CD14-positive monocyte (primary cell): ENCODE measurements at places on chromosomes 3 and 15.
A peak's percentile ranks its signal among the peaks of the same experiment; 100 is the strongest.

DNA sequence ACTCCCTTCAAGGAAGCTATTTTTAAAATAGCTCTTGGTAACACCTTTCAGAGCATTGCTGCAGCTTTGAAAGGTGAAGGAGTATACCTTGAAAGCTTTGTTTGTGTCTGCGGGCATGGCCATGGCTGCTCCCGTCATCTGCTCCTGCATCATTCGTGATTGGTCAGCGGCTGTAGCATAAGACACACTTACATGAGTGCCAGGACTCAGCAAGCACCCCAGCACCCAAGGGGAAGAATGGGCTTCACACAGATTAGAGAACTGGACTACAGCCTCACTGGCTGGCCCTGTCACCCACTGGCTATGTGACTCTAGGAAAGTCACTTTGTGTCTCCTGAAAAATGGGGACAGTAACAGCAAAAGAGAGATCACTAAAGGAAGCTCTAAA, 17.0 kb downstream of the EMC3 start:
- DNase-seq, result no peak

DNA sequence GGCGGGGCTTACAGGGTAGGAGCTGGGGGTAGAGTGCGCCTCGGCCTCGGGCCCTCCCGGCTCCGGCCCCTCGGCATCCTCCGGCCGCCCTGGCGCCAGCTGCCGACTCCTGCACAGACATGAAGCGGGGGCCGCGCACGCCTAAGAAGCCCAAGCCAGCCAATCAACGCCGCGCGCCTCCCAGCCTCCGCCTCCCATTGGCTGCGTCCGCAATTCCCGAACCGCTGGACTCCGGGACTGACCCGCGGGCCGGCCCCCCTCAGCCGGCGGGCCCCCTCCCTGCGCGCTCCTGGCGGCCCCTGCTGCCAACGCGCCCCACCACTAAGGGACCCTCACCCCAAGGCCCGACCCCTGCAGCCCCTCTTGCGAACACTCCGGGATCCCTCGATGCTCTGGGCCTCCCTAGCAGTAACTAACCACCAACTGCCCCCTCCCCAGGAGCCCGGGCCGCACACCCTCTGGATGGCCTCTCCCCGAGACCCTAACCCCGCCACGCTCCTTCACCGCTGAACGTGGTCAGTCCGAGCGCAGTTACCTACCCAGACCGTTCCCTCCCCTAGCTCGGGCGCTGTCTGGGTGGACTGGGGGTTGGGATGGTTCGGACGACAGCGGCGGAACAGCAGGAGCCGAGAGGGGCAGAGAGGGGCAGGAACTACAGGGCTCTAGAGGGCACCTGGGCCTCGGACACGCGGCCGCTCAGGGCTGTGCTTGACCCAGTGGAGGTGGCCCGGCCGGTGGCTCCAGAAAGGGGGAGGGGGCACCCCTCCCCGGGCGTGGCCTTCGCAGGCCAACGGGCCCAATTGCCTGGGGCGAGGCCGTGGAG, 5.0 kb downstream of the GATA2 start:
- DNase-seq, result peak; percentile 46

DNA sequence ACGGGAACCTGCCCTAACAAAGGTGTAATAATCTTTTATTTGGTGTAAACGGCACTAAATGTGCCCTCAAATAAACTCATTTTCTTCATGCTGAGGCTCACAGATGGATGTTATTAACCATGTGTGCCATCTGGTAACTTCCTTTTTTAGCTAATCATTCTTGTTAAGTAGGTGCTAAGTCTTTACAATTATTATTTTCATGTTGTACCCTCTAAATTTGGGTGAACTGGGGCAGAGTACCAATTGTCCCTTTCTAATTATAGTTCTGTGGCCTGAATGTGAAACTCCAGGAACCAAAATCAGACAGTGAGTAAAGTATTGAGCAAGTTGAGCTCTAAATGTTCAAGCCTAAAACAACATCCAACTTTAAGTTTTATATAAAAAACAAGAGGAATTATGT, 220.7 kb upstream of the CADM2 start:
- no peak for DNase-seq

GRCh38 chr15:76337696-76338485, 1.3 kb downstream of the ISL2 start:
- peak; percentile 16 for DNase-seq

DNA sequence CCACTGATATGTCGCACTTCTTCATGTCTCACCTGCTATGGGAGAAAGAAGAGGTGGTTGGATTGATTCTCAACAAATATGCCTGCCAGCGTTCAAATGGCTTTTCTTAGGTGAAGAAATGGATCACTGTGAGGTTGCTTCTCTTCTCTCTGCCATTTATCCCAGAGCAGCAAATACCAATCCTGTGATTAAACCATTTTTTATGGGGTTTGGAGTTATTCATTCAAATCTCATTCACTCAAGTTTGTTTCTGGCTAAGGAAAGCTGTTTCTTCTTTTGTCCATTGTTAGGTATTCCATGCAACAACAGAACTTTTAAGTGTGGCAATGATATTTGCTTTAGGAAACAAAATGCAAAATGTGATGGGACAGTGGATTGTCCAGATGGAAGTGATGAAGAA, 12.2 kb upstream of the C3orf52 start:
- no peak for DNase-seq

DNA sequence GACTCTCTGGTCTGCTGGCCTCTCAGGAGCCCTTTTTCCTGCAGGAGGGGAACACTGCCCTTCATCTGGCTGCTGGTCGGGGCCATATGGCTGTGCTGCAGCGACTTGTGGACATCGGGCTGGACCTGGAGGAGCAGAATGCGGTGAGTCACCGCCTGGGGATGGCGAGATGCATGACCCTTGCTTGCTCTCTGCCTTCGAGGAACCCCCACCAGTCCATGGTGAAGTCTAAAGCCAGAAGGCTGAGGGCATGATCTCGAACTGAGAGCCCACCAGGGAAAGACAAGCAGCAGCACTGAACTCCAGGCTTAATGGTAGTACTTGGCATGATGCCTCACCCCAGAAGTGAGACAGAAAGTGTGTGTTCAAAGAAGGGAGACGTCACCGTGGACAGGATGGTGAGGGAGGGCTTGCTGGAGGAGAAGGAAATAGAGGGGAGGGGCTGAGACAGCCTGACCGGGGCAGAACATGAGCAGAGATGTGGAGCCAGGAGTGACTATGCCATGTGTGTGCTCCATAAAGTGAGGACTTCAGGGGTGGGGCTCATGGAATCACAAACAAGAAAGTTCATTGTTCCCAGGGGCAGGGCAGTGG, 19.2 kb downstream of the ANKDD1A start:
- no peak for DNase-seq

GRCh38 chr15:51172193-51172592, 77.5 kb upstream of the TNFAIP8L3 start:
- DNase-seq, result no peak

GRCh38 chr15:90560229-90560776, 30.6 kb downstream of the CRTC3 start:
- DNase-seq, result no peak

DNA sequence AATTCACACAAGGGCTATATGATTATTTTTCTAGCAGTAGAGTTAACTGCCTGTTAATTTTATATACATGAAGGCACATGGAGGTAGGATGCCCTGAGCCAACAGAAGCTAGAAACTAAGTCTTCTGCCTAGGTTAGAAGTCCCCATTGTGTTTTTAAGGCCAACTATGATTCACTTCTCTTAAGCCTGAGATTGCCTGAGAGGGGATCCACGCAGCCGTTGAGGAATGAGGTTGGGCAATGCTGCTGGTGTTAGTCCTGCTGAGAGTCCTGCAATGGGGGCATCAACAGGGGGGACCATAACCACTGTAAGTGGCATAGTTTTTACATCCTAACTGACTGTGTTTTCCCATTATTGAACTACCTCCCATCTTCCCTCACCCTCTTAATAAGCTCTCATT, 60.1 kb upstream of the PFN2 start:
- DNase-seq, result no peak

DNA sequence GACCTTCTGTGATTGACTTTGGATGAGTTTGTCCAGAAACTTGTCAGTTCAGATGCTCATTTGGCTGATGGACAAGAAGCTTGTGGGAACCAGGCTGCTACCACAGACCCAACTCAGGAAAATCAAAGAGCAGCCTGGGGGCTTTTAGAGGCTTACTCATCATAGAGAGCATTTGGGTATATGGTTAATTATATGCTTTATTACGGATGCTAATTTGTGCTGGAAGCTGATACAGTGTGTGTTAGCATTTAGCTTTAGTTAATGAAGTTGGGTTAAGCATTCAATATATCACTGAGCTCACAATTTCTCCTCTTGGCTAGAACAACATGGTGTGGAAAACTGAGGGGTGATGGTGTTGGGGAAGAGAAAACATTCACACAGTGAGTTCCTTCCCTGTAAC, 664.2 kb upstream of the CFAP20DC start:
- DNase-seq, result no peak

- DNase-seq, result no peak
These were observed 4.5 kb downstream of the SERPINI2 start for GRCh38 chr3:167469381-167469780.

- DNase-seq, result no peak
These were observed 423.1 kb downstream of the ROBO2 start for GRCh38 chr3:77462951-77463350.

- DNase-seq, result no peak
These were observed 4.0 kb downstream of the ITGA11 start for GRCh38 chr15:68427963-68428362.

GRCh38 chr15:39855400-39855799, 64.7 kb downstream of the GPR176 start:
- DNase-seq, result no peak

- DNase-seq, result no peak
These were observed 697.5 kb upstream of the CBLB start for GRCh38 chr3:106566277-106566676.

GRCh38 chr3:171348121-171348520, 112.1 kb downstream of the TNIK start:
- no peak for DNase-seq

DNA sequence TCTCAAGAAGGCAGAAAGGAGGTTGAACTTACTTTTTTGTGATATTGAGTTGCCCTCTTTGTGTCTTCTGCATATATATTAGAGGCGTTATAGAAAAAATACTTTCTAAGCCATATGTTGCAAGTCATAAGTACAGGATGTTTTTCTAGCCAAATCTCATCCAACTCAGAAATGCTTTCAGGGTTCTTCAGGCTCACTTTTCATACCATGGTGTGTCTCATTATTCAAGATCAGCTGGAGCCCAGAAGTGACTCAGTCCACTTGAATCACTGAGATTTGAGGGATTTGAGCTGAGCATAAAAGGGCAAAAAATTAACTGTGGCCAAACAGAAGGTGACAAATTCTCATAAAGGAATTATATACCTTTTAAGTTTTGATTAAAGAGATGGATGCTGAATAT, 157.3 kb downstream of the WNT5A start:
- DNase-seq, result no peak

DNA sequence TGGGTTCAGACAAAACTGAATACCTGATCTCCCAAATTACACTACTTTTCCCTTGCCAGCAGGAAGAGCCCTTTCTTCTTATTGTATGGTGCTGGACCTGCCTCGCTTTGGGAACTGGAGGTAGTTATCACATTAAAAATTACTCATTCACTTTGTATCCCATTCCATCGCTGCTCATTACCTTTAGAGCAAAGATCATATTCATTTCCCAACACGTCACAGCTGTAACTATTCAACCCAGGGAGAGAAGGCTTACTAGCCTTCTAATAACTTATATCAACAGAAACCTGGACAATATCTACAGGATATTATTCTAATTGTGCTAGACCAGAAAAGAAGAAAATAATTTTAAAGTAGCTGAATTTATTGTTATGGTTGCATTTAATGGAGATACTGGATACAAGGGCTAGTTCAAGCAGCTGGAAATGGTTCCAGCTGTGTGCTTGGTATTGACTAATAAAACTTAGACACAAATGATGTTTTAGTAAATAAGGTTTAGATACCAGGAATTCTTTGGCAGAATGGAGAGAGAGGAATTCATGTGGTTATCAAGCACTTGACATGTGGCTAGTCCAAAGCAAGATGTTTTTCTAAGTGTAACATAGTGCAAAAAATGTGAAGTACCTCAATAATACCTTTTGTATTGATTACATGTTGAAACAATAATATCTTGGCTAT, 656.3 kb downstream of the ROBO1 start:
- no peak for DNase-seq

- DNase-seq, result no peak
These were observed 82.0 kb downstream of the MYLK start for GRCh38 chr3:123802007-123802625.
